Renal pelvis (tissue), 12 donors: ENCODE measurements at places on chromosomes 4 and X. TPM values are rescaled to one million over a fixed set of nuclear protein-coding genes. Genes with fewer than 3 reads are reported as not detected.

Gene ODAPH
- 0.13 TPM for polyA plus RNA-seq

Gene TMEM35A
- polyA plus RNA-seq = 8.1 TPM

Gene ZNF280C
- 7.0 TPM for polyA plus RNA-seq

Gene MAGEA1
- not detected for polyA plus RNA-seq

Gene ADH1B
- polyA plus RNA-seq = 26.1 TPM

Gene PDLIM3
- 4.7 TPM for polyA plus RNA-seq

Gene DCLK2
- 11.5 TPM for polyA plus RNA-seq

Gene RNF212
- 9.1 TPM for polyA plus RNA-seq

Gene GPR78
- polyA plus RNA-seq = 1.1 TPM

Gene SRP72
- polyA plus RNA-seq = 132 TPM

- no peak for DNase-seq
Observed at GRCh38 chrX:100316987-100317386, 93.1 kb downstream of the PCDH19 start.

DNA sequence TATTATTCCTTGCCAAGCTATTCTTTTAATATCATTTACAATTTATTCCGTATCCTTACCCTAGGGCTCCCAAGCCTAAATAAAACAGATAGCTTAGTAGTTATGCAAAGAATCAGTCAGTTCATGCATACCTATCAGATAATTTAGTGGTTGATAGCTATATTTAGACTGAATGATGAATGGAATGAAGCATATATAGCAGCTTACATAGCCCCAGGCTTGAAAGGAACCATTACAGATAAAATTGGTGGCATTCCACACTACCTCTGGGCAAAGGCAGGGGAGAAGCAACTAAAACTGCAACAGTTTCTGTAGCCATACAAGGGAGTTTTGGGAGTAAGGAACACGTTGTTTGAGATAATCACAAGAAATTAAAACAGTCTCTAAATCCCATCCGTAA, 2.7 kb downstream of the ACE2 start:
- DNase-seq = no peak

GRCh38 chr4:139207247-139207646, 30.2 kb upstream of the ELF2 start:
- DNase-seq = no peak

GRCh38 chr4:169682372-169683047, 62.1 kb downstream of the CLCN3 start:
- DNase-seq = no peak

- DNase-seq = peak; percentile 19
Observed at GRCh38 chr4:111937368-111937767, 207.9 kb upstream of the FAM241A start.

- DNase-seq = no peak
Observed at GRCh38 chr4:743463-744211, 38.0 kb downstream of the PCGF3 start.

DNA sequence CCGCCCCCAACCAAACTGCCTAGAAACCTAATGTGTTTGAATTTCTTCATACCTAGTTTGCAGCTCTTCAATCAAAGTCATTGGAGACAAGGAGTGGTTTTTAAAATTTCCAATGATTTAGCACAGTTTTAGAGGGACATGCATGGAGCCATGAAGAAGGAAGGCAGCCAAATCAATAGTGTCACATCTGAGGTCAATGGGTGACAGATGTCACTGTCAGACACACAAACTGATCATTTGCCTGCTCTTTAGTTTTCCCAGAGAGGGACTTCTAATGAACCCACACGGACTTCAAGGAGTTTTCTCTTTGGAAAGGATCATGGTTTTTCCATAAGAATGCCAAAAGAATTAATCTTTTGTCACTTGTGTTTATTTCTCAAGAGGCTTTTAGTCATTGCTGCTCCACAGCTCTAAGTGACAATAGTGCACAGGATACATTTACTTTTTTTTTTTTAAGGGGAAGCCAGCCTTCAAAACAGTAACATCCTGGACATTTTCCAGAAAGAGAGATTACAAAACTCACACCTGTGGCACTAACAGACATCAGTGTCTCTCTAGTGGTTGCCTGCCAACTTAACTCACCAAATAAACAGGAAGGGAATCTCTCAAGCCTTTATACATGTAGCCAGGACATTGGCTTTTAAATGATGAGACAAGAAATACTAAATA, 251.1 kb upstream of the DIAPH2 start:
- DNase-seq = no peak

- DNase-seq = peak; percentile 21
Observed at GRCh38 chrX:114344756-114345349, 239.0 kb upstream of the HTR2C start.

DNA sequence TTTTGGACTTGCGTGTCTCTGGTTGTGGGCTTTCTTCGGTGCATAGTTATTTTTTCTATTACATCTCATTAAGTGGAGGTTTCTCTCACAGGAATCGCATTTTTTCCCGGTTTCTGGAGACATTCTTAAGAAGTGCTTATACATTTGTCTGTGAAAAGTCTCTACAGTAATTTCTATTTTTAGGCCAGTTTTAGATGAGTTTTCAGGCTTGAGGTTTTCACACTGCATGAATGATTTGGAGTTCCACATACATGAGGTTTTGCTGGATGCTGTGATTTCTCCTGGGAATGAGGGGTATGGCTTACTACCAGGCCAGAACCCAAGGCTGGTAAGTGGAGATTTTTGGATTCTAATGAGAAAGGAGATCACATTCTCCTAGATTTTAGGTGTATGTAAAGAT, 422.6 kb upstream of the SLIT2 start:
- no peak for DNase-seq

GRCh38 chrX:53595266-53595810, 91.2 kb downstream of the HUWE1 start:
- DNase-seq = no peak

- DNase-seq = no peak
Observed at GRCh38 chr4:70197842-70198241, 2.3 kb downstream of the ODAM start.

DNA sequence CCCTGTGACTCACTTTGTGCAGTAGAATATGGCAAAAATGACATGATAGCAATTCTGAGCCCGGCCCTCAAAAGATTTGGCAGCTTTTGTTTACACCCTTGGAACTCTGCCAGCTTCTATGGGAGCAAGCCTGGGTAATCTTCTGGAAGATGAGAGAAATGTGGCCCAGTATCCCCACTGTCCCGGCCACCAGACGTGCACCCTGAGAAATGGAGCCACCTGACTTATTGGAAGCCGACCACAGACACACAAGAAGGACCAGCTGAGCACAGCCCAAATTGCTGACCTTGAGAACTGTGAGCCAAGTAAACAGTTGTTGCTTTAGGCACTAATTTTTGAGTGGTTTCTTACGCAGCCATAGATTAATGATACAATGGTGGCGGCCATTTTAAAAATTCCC, 197.0 kb downstream of the STIM2 start:
- no peak for DNase-seq

DNA sequence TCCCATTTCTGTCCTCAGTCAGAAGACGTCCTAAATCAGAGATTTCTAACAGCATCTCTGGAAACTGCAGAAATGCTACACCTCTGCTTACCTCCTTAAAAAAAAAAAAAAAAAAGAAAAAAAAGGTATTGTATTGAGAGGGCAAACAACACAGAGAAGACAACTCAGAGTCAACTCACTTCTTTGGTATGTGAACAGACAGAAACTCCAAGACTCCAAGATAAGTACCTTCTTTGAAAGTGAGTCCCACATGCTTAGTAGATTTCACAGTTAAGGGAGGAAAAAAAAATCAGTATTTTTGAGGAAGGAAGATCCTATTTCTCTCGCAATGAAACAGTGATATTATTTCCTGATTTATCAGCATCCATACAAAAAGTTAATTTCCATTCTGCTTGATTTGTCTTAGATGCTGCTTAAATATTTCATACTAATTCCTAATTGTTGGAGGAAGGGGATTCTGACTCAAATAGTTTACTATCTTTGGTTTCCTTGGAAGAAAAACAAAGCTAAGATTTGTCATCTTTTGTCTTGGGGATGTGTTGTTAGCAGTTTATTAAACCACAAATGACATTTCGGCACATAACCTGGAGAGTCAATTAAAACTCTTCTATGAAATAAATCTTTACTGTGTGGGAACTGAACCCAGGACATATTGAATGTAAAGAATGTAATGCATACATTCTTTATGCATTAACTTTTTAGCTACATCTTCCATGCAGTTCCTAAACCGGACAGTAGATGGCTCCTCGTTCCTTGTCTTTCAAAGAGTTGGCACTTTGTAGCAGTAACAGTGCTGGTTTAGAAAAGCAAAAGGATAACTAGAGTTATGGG, 4.7 kb downstream of the RASGEF1B start:
- peak; percentile 75 for DNase-seq

- no peak for DNase-seq
Observed at GRCh38 chr4:148747721-148748268, 305.6 kb upstream of the NR3C2 start.

DNA sequence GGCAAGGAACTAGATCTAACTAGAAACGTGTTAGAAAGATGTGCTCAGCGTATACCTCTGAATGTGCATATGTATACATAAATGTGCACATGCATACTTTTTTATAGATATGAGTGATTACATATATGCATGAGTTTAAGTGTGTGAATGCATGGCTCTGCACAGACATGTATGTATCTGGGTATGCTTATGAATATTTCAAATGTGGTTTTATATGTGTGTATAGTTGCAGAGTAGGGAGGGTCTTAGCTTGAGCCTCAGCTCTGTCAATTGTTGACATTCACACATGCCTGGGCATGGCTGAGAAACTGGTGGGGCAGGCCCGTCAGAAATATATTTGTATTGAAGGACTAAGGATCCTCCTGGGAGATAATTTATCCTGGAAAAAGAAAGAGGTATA, 31.1 kb downstream of the RAP2C start:
- DNase-seq = no peak

DNA sequence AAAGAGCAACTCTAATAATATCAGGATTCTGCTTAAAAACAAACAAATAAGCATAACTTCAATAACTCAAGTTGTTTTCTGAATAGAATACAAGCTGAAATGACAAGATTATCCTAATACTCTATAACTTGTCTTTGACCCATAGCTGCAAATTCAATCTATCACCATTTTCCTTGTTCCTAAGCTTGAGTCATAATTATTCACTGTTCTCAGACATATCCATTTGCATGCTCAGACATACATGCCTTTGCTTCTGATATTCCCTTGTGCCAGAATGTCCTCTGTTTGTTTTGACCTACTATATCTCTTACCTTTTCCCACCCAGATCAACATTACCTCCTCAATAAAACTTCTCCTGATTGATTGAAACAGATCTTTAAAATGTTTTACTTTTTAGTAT, 109.7 kb downstream of the SNCA start:
- DNase-seq = no peak

- no peak for DNase-seq
Observed at GRCh38 chrX:133490955-133491354, 75.7 kb upstream of the GPC4 start.

GRCh38 chr4:101843054-101843453, 52.5 kb downstream of the BANK1 start:
- no peak for DNase-seq

GRCh38 chr4:111633663-111634266, 511.5 kb upstream of the FAM241A start:
- no peak for DNase-seq

DNA sequence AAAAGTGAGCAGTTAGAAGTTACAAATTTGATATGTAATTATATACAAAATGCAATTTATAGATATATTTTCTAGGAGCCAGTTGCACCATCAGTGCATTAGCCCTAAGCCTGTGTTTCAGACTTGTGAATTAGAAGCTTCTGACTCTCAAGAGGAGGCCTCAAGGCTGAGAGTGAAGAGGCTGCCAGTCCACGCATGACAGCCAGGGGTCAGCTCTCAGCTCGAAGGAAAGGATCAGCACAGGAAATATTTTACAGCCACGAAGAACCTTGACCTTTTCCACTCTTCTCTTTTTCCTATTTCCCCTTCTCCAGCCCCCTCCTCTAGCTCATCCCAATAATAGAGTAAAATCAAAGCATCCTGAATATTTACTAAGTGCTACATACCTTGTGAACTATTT, 642.4 kb downstream of the TRIML1 start:
- no peak for DNase-seq

DNA sequence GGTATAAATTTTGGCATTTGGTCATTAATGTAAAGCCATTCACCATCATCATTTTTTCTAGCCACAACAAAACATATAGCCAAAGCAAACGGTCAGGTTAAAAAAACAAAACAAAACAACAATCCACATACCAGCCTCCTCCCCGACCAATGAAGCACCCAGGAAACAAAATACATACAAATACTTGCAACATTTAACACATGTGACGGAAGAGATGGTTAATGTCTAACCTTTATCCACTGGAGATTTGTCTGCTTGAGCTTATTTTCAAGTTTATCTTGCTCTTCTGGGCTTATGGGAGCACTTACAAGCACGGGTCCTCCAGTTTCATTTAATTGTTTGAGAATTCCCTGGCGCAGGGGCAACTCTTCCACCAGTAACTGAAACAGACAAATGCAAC, 857.5 kb upstream of the FTHL17 start:
- no peak for DNase-seq
